LoVo (cell line): ENCODE measurements at places on chromosomes 5 and 9.

DNA sequence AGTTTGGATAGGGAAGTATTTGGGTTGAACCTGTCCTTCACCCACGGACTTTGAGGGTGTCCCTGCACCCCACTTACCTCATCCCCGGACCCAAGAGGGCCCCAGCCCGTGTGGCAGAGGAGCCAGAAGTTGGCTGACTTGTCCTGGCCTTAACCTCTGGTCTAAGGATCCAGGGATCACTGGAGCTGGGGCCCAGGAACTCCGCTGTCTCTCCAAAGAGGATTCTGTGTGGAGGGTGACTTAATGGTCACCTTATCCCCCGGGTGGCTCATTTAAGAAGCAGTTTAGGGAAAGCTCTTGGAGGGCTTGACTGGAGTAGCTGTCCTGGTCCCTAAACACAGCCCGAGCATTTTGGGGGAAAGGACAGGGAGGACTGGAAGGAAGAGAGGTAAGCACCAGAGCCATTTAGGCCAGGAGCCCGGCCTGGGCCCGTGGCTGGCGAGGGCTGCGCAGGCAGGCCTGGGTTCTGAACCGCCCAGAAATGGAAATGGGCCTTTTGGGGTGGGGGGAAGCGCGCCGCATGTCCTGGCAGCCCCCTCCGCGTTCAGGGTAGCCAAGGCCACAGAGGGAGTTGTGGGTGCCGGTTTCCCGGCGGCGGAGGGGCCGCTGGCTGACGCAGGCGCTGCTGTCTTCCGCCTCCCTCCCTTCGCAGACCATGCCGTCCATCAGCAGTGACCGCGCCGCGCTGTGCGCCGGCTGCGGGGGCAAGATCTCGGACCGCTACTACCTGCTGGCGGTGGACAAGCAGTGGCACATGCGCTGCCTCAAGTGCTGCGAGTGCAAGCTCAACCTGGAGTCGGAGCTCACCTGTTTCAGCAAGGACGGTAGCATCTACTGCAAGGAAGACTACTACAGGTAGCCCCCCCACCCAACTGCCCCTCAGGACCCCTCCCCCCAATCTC is 2.0 kb downstream of the LHX2 start:
- no peak for DNase-seq

DNA sequence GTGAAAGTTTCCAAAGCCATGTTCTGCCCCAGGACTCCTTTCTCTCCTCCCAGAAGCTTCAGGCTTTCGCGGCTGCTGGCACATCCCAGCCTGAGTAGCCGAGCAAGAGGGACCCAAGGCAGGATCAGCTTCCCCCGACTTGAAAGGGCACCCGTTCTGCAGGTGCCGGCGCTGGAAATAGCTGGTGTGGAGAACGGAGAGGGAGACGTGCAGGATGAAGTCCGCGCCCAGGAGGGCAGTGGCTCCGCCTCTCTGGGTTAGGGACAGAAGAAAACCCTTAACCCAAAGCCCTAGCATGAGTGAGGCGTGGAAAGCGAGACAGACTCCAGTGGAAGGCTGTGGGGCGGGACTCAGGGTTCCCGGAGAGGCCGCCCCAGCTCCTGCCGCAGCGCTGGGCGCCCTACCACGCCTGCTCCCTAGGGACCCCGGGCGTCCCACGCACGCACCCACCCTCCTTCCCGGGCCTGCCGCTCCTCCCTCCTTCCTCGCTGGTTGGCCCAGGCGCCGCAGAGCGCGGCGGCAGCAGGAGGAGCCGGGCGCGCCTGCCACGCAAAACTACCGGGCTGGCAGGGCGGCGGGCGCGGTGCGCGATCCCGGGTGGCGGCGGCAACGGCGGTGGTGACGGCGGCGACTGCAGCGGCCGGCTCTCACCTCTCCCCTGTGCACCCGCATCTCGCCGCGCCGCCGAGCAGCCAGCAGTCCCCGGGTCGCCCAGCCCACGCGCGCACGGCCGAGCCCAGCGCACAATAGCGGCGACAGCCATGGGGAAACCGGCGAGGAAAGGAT is at the start of gene SLC1A1:
TSS of gene SLC1A1 (plus strand) at position 550 of the 786 bp plus-strand sequence. CDS start at position 762, 212 bp downstream.
- peak; percentile 71 for DNase-seq

DNA sequence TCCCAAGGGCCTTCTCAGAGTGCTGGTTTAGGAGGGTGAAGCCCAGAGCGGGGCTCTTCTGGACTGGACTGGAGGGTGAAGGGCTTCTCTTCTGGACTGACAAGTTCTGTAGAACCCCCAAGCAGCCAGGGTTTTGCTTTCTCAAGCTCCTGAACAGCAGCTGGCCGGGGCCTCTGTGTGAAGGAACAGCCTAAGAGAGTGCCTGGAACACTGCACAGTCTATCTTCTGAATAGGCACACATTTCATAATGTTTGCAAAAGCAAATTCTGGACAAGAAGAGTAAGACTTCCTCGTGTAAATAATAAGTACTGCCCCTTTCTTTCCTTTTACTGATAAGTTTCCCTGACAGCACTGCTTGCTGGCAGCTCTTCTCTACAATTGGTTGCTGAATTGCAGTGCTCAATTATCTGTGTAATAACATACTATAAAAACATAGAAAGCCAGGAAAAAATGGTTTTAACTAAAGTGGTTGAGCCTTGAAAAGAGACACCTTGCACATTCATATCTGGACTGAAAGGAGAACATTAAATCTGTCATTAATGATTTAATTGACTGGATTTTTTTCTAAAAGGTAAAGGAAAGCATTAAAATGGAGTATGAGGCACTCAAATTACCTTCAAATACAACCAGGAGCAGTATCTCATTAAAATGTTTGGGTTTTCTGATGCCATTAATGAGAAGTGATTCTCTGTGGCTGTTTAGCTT is 20.5 kb downstream of the MAST4 start:
- no peak for DNase-seq

DNA sequence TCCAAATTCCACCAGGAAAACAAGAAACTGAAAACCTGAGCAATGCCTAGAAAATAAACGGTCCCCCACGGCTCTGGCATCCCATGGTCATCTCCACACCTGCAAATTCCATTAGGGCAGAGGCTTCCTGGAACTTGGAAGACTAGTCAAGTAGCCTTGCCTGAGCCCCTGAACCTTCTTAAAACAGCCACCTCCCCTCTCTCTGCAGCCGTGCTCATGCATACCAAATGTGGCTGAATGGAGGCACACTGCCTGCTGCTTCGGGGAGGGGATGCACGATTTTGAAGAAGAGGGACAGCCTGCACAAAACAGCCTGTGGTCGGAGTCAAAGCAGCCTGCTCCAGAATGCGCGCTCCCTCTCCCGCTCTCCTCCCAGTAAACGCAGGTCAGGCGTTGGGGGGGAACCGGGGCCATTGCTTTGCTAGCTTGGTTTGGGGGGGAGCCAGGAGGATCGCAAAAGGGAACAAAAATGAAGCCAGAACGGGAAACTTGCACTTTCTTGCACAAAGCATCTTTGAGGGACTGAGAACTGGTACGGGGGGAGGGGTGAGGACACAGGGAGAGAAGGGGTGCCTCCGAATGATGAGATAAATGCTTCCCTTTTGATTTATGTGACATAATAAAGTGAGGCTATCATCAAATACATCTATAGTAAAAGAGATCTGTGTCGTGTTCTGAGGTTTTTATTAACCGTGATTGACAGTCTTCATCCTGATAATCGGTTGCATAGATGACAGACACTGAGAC is at the start of gene TRPM3:
TSS of gene TRPM3 (minus strand) at position 347 of the 747 bp plus-strand sequence. CDS start at position 80, 267 bp downstream.
- no peak for DNase-seq

GRCh38 chr5:54521856-54522479 is 4.4 kb downstream of the SNX18 start:
- DNase-seq = no peak

DNA sequence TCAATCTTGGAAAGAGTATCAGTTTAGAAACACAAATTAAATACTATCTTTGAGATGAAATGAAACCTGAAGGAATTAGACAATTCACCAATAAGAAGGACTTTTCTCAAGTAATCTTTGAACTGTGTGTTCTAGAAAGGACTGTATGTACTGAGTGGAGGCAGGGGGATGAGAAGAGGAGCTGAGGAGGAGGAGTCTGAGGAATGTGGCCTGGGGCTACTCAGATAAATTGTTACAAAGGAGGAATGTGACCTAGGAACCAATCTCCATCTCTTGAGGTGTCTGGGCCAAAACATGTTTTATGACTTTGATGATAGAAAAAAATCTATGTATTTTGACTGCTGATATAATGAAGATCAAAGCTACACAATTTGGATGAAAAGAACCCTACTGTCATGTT is 124.3 kb upstream of the ANKRD55 start:
- no peak for DNase-seq

GRCh38 chr5:151692312-151692711 is 5.6 kb upstream of the SPARC start:
- DNase-seq = no peak

GRCh38 chr5:88881571-88881971 is 1.4 kb downstream of the MEF2C start:
- DNase-seq = no peak

DNA sequence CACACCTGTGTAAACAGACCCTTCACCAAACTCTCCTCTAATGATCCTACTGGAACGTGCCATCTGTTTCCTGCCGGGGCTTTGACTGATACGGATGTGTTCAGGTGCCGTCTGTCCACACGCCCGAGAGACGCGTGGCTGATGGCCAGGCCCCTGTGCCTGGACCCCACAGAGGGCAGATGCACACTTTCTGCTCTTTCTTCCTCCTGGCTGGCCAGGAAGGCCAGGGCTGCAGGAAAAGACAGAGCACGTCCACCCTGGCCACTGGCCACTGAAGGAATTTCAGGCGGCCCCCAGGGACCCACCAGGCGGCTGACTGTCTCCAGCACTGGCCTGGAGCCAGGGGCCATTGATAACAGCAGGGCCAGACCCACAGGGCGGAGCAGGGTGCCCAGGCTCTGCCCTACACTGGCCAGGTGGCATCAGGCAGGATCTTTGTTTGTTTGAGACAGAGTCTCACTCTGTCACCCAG is 3.6 kb upstream of the ENG start:
- DNase-seq = no peak

- peak; percentile 22 for DNase-seq
Observed at GRCh38 chr5:78647351-78647818, 1.2 kb downstream of the LHFPL2 start.

DNA sequence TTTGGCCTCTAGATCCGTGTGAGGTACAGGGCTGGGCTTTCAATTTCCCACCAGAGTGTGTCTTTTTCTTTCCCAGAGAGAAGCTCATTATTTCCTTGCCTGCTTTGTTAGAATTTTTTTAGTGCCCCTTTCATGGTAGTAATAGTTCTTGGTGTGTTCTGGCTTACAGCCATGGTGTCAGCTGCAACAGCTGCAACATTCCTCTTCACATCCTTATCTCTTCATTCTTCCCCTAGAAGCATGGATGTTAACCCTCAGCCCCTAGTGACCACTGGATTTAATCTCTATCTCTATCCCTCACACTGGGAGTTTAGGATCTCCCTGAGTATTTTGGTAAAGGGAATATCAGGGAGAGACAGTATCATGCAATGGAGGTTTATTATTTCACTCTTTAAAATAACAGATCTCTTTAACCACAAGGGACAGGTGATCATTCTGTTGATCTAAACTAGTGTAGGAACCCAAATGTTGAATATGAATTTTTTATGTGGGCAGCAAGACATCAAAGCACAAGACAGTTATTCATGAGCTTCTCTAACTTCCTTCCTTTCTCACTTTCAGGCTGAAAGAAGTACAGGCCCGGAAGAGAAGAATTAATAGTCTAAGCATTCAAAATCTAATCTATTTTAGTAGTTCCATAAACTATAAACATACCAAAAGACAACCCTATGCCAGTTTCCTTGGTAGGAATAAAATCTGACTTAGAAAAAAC is 160.2 kb downstream of the FAM170A start:
- DNase-seq = no peak

- DNase-seq = no peak
Observed at GRCh38 chr9:93864840-93865239, 90.3 kb downstream of the BARX1 start.

DNA sequence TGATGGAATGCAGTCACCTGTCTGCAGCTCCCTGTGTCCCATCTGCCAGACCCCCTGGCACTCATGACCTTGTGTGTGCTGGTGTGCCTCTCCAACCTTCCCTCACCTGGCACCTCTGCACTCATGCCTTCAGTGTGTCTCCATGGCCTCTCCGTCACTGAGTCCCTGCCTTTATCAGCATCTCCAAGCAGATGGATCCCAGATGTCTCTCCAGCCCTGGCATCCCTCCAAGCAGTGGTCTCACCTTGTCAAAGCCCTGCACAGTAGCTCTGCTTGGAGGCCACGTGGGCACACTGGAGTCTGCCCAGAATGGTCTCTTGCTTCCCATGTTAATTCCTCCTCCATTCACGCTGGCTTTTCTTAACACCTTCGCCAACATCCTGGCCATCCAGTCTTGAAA is 84.8 kb downstream of the DAP start:
- no peak for DNase-seq

DNA sequence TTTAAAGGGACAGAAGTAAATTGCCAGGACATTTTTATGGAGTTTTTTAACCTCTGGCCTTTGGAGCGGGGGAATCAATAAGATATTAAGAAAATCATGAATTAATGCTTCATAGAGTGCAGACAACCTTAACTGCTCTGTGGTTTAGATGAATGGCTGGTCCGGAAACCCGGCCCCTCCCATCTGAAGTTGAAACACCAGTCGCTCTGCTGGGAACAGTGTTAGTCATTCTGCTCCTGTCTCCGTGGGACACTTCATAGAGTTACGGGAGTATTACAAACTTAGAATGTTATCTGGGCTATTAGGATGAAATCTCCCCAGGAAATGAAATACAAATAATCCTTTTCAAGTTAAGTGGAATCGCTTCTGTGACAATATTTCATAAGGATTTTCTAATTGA is 110.1 kb upstream of the IRX2 start:
- no peak for DNase-seq

GRCh38 chr9:100880284-100880683 is 148.2 kb upstream of the PLPPR1 start:
- DNase-seq = no peak

GRCh38 chr5:156634301-156634700 is 215.8 kb upstream of the PPP1R2B start:
- DNase-seq = no peak

GRCh38 chr9:108666240-108666784 is 189.5 kb downstream of the ACTL7B start:
- DNase-seq = no peak

GRCh38 chr5:145158730-145159129 is 676.4 kb downstream of the PRELID2 start:
- DNase-seq = no peak

DNA sequence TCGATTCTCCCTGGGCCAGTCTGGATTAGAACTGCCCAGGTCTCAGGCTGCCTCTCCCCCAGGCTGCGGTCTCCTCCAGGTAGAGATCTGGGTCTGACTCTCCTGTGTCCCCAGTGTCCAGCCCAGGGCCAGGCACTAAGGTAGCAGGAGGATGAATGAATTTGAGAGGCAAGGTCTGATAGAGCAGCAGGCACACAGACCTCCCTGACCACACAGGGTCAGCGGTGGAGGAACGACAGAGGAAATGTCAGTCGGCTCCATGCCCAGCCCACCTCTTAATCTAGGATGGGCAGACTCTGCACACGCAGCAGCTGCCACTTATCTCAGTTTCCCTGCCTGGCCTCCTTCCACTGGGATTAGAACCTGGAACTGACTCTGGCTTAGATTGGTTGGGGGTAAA is 272.7 kb upstream of the MVB12B start:
- no peak for DNase-seq

- DNase-seq = no peak
Observed at GRCh38 chr5:86971034-86971571, 296.6 kb upstream of the RASA1 start.

GRCh38 chr9:120361551-120361950 is 218.4 kb downstream of the CDK5RAP2 start:
- DNase-seq = no peak
